A172 (cell line): ENCODE measurements at places on chromosomes 6 and 20. TPM values are rescaled to one million over a fixed set of nuclear protein-coding genes. Genes with fewer than 3 reads are reported as not detected.

GRCh38 chr6:14337152-14337551 lies 219.6 kb downstream of the CD83 start:
- no peak for DNase-seq

The SOX18 gene
- 0.21 and 1.9 TPM in 2 replicates for total RNA-seq

GRCh38 chr20:32945710-32946221 lies 58.5 kb downstream of the SUN5 start:
- peak; percentile 20 for DNase-seq

The C20orf202 gene
- not detected in 2 replicates for total RNA-seq

The GSTA2 gene
- total RNA-seq = not detected in 2 replicates

- no peak for DNase-seq
Observed at GRCh38 chr6:79467716-79468115, 69.5 kb downstream of the LCA5 start.

- no peak for DNase-seq
Observed at GRCh38 chr20:19222520-19223040, 10.1 kb downstream of the SLC24A3 start.

The DNAH8 gene
- total RNA-seq = not detected in 2 replicates

DNA sequence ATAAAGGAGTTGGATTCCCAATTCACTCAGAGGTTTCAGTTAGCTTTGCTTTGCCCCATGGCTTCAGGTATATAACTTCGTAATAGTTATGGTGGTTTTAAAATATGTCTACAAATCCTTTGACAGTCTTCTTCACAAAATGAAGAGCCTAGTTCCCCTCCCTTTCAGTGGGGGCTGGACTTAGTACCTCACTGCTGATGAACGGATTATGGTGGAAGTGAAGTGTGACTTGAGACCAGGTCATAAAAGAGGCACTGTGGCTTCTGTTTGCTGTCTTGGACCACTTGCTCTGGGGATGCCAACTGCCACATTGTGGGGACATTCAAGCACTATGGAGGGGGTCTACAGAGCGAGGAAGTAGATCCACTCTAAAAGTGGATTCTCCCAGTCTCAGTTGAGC lies 47.5 kb upstream of the NUP153 start:
- DNase-seq = no peak

The LY6G5C gene
- total RNA-seq = not detected in 2 replicates

DNA sequence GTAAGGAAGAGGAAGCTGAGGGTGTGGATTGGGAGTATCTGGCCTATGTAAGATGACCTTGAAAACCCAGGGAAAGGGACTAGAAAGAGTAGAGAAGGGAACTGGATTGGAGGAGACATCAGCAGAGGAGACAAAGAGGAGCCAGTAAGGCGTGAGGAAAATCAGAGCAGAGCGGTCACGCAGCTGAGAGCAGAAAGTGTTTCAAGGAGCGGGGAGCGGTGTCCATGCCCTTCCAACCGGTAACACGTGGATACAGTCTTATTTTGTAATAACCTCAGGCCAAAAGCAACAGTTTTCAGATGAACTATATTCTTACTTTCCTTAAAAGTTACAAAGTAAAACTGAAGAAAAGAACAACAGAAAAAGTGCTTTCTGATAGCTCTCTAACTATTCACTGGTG lies 36.3 kb downstream of the L3MBTL3 start:
- DNase-seq = no peak
